Activated CD4-positive, alpha-beta T cell treated with anti-CD3 and anti-CD28 coated beads for 1 hour (primary cell): ENCODE measurements at places on chromosomes 7 and 10.
A peak's percentile ranks its signal among the peaks of the same experiment; 100 is the strongest.

GRCh38 chr10:129332476-129332875, 134.6 kb upstream of the MGMT start:
- no peak for DNase-seq

- DNase-seq: no peak
These were observed 12.7 kb upstream of the KLF6 start for GRCh38 chr10:3797750-3798149.

DNA sequence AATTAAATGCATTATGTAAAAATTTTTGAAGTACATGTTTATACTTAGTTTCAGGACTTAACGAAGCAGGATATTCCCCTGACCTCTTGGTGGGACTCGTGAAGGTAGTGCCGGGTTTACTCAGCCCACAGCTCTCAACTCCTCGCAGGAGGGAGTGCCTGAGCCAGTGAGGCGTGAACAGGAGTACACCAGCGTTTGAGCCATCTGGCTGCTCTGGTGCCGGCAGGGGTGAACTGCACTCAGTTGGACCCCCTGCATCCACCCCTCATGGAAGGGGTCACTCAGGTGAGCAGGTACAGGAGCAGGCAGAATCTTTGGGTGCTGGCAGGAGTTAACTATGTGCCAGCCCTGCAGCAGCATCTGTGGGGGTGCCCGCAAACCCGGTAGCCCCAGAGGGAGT, 625.1 kb upstream of the PCDH15 start:
- DNase-seq: no peak

DNA sequence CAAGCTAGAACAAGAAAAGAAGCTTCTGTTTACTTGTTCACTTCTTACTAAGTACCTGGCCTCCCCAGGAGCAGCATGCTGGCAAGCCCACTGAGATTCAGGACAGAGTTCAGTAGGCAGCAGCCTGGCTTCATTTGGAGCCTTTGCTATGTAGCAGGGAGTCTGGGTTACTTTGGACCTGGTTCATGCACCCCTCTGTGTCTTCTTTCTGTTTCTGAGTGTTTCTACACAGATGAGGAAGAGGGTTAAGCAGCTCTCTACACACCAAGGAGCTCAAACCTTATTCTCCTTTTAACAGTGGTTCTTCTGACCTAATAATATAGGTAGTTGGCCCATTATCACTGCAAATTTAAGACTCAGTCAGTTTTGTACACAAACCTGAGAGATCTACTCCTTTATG, 152.9 kb downstream of the ARID5B start:
- no peak for DNase-seq

GRCh38 chr10:110226926-110227641, 19.7 kb downstream of the MXI1 start:
- peak; percentile 66 for DNase-seq

DNA sequence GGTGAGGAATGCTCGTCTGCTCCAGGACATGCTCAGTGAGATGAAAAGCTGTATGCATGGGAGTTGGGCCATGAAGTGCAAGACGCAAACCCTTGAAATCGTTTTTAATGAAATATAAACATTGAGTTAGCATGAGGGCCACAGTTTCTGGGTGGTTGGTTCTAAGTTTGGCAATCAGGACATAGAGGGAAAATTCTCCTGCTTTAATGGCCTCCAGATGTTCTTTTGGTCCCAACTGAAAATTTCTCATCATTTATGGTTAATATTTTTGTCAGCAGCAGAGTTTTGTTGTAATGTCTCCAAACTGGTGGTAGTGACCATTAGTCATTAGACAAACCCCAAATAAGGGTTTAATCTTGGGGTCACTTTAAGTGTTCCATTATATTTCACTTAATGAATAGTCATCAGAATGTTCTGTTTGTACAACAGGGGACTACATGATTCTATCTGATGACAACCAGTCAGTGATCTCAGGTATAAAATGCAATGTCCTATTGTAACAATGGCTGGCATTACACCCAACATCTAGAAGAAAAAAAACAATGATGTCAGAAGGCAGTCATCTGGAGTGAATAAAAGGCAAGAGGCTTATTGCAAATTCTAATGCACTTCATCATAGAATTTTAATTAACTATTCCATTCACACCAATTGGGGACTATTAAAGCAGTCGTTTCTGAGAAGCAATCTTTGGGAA, 197.4 kb downstream of the JCAD start:
- DNase-seq: no peak

GRCh38 chr10:66982053-66982420, 56.2 kb downstream of the LRRTM3 start:
- no peak for DNase-seq

GRCh38 chr10:32950591-32951108, 7.4 kb downstream of the ITGB1 start:
- DNase-seq: no peak

DNA sequence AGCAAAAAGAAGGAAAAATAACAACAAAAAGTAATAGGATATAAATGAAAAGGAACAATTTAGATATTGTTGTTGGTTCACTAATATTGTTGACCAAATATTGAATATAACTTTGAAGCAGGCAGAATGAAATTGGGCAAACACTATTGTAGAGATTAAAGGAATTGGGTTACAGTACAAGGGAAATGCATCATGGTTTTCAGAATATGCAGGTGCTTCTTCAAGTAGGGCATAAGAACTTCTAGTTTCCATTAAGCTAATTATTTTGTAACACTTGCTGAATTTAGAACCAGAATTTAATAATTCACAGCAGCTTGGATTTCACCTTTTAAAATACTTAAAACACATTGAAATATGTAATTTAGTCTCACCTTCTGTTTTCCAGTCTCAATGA, 36.5 kb downstream of the RPA3 start:
- DNase-seq: no peak

- DNase-seq: no peak
These were observed 69.4 kb downstream of the SAMD9 start for GRCh38 chr7:93048136-93048930.

- no peak for DNase-seq
These were observed 427.1 kb downstream of the GPAM start for GRCh38 chr10:111756217-111757061.

- DNase-seq: no peak
These were observed 291.3 kb downstream of the PTEN start for GRCh38 chr10:88154596-88155250.

DNA sequence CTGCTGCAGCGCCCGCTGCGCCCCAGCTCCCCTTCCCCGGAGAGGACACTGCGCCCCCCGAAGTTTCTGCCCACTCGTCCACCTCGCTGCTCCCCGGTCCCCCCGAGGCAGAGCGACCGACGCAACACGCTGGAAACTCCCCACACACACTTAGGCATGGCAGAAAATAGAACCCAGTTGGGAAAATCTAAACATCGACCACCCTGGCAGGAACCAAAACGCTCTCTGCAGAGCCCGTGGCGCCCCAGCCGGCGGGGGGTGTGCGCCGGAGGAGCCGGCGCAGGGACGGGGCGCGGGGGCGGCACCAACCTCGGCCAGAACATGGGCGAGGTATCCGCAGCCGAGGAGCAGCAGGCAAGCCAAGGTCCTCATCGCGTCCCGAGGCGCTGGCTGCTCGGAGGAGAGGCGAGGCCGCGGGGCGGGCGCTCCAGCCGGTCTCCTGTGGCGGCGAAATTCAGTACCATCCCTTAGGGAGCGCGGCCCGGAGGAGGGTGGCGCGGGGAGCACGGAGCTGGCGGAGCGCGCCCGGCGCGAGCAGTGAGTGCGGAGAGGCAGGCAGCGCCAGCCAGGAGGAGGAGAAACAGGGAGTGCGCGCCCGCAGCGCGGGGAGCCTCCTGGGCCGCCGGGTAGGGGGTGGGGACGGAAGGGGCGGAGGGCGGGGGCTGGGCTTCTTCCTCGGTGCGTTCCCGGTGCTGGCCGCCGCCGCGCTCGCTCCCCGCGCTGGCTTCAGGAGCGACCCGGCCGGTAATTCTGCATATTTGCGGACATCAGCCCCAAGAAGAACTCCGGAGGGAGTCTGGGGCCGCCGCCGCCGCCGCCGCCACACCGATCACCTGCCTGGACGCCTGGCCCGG, 789 bp downstream of the PDGFA start:
- no peak for DNase-seq

- DNase-seq: no peak
These were observed 214.5 kb downstream of the DIP2C start for GRCh38 chr10:474946-475345.

- DNase-seq: no peak
These were observed 874 bp downstream of the CISD1 start for GRCh38 chr10:58269782-58270290.

GRCh38 chr7:124429923-124430322, 335.7 kb downstream of the GPR37 start:
- no peak for DNase-seq

GRCh38 chr7:27079234-27079975, 16.4 kb downstream of the HOXA1 start:
- no peak for DNase-seq

GRCh38 chr7:31487071-31487470, 26.8 kb upstream of the ITPRID1 start:
- no peak for DNase-seq

GRCh38 chr7:47361746-47362215, 220.1 kb downstream of the TNS3 start:
- DNase-seq: no peak

DNA sequence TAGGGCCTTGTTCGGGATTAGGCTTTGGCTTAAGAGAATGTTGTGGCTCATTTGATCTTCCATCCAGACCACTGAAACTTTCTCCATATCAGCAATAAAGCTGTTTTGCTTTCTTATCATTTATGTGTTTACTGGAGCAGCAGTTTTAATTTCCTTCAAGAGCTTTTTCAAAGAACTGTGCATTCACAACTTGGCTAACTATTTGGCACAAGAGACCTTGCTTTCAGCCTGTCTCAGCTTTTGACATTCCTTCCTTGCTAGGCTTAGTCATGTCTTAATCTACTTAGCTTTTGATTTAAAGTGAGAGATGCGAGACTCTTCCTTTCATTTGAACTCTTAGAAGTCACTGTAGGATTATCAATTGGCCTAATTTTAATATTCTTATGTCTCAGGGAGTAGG, 19.1 kb upstream of the AKR1B1 start:
- no peak for DNase-seq

DNA sequence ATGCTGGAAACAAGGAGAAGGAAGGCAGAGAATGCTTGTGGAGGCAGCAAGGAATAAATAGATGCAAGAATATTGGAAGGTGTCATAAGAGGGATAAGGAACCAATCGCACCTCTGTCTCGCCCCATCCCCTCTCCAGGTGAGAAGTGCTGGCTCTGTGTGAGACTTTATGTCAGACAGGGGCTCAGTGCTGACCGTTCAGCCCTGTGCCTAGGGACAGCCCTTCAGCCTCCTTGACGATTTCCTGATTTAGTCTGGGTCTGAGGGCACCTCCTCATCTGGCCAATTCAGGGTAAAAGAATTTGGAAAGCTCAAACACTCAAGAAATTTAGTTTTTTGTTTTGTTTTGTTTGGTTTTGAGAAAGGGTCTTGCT, 54.9 kb downstream of the FAM241B start:
- DNase-seq: no peak

DNA sequence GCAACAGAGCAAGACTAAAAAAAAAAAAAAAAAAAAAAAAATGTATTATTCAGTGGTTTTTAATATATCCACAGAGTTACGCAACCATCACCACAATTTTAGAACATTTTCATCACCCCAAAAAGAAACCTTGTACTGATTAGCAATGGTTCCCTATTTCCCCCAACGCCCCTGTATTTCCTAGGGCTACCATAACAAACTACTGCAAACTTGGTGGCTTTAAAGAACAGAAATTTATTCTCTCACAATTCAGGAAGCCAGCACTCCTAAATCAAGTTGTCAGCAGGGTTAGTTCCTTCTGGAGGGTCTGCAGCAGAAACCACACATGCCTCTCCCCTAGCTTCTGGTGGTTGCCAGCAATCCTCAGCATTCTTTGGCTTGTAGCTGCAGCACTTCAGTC, 5.9 kb upstream of the NUP42 start:
- no peak for DNase-seq

GRCh38 chr7:136605532-136606329, 262.7 kb upstream of the CHRM2 start:
- no peak for DNase-seq

GRCh38 chr7:94325122-94325475, 69.6 kb upstream of the COL1A2 start:
- DNase-seq: no peak

GRCh38 chr7:135716677-135717238, 11.2 kb downstream of the SLC13A4 start:
- DNase-seq: no peak

- DNase-seq: no peak
These were observed 240.8 kb downstream of the PTEN start for GRCh38 chr10:88104223-88104622.

DNA sequence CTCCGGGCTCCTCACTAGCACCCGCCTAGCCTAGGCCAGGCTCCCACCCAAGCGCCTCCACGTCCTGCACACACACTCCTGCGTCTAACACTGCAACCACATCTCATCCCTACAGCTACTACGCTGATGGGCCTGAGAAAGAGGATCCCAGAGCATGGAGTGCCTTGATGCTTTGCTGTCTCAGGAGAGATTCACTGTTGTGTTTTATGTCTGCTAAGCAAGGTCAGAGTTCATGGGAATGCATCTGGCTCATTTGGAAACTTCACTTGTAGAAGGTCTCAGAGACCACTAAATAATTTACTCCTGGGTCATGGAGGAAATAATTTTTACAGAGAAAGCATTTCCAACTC, 88.7 kb downstream of the SLIT1 start:
- no peak for DNase-seq

DNA sequence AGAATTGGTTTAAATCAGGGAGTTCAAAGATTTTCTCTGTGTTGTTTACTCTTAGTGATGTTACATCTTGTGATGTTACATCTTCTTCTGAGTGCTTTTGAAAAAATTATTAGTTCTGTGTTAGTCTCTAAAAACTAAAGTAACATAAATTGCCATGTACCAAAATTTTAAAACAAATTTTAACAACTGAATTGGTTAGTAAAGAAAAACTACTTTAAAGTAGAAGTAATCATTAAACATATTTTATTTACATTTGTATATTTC, 5.2 kb upstream of the IGF2BP3 start:
- no peak for DNase-seq

- DNase-seq: no peak
These were observed 883 bp upstream of the TRA2A start for GRCh38 chr7:23532490-23533237.

GRCh38 chr7:70668606-70669358, 463.2 kb upstream of the GALNT17 start:
- no peak for DNase-seq
